Activated CD8-positive, alpha-beta memory T cell treated with anti-CD3 and anti-CD28 coated beads for 1 hour (primary cell): ENCODE measurements at places on chromosomes 16 and 17.

GRCh38 chr16:66519482-66520373, 30.2 kb downstream of the TK2 start:
- DNase-seq, result no peak

- no peak for DNase-seq
Observed at GRCh38 chr16:9122342-9122741, 30.9 kb downstream of the HAPSTR1 start.

DNA sequence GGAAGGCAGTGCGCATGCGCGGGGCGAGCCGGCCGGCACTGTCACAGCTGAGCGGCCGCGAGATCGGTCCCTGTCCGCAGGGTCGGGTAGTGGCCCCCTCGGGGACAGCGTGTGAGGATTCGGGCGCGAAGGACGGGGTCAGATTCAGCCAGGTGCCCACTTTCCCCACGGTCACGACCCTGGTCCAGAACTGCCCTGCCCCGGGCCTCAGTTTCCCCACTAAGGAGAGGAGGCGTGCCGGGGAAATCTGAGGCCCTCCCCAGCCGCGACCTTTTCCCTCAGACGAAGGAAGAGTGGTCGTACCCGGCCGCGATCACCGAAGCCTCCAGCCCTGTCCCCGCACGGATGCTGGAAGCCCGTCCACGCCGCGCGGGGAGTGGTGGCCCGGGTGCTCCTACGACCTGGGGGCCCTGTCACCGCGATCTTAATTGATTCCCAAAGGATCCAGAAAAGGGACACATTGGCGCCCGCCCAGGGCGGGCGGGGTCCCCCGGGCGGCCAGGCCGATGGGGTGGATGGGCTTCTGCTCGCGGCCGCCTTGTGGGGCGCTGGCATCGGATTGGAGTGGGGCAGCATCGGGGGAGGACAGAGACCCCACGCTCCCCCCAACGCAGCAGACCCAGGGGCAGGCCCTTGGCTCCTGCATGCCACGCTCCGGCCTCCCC, 57.7 kb downstream of the SRL start:
- DNase-seq, result no peak

DNA sequence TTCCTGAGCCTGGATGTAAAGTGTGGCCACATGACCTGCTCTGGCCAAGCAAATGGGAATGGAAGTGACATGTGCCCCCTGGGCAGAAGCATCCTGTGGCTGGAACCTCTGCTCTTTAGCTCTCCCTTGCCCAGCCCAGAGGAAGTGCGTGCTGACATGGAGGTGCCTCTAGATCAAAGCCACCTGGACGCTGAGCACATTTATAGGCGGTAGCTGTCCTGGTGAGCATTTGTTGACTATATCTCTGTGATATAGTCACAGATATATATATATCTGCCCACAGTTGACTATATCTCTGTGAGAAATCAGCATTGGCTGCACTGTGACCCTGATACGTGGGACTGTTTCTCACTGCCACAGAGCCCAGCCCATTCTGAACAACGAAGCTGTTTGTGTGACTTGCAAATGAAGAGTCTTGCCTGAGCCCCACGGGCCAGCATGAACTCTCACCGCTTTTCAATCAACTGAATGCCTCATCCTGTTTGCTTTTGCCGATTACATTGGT, 118.8 kb downstream of the C16orf95 start:
- no peak for DNase-seq

DNA sequence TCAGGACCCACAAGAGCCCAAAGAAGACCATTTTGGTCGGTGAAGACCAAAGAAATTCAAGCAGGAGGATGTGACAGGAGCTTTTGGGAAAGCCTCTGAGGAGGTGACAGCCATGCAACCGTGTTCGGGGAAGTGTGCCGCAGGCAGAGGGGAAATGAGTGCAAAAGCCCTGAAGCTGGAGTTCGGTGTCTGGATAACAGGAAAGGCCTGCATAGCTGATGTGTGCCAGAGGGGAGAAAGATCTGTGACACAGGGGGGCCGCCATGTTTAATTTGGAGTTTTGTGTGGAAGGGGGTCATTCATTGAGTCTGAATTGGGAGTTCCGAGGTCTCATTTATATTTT, 870 bp upstream of the ZC3H7A start:
- no peak for DNase-seq

GRCh38 chr17:57574040-57574513, 171.0 kb downstream of the CCDC182 start:
- DNase-seq, result no peak

- DNase-seq, result no peak
Observed at GRCh38 chr16:64857411-64857810, 264.5 kb downstream of the CDH11 start.

GRCh38 chr17:63557416-63557815, 7.1 kb downstream of the DCAF7 start:
- DNase-seq, result no peak

GRCh38 chr16:54142787-54143186, 143.8 kb downstream of the IRX3 start:
- DNase-seq, result no peak

DNA sequence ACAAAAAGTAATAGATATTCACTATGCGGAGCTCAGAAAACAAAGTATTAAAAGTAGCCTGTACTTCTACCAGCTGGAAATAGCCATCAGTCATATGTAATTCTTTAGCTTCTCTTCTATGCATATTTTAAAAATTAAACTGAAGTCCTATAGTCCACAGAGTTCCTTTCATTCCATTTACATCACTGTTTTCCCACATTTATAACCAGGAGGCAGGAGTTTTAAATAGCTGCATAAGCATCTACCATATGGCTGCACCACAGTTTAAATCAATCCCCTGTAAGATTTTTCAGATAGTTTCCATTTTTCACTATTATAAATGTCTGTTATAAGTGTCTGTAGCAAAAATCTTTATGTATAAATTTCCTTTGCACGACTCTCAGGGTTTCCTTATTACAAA, 45.1 kb downstream of the ZFHX3 start:
- DNase-seq, result no peak

DNA sequence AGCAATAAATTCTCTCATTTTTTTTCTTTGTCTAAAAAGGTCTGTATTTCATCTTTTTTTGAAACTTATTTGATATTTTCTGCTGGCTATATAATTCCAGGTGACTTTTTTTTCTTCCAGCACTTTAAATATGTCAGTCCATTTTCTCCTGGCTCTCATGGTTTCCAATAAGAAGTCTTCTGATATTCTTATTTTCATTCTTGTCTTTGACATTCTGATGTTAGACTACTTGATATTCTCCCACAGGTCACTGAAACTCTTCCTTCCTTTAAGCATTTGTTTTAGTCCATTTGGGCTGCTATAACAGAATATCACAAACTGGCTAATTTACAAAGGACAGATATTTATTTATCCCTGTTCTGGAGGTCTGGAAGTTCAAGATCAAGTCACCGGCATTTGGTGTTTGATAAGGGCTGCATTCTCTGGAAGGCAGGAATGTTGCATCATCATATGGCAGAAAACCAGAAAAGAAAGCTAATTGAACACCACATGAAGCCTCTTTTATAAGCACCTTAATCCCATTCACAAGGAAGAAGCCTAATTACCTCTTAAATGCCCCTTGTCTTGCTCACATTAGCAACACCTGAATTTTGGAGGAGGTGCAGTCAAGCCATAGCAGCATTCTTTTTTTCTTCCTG, 242.1 kb upstream of the TNRC6C start:
- no peak for DNase-seq

- peak; percentile 26 for DNase-seq
Observed at GRCh38 chr17:46818316-46818928, at the start of gene WNT3. TSS of gene WNT3 (minus strand) at chr17:46818692. CDS start at chr17:46818597, 95 bp downstream.

- no peak for DNase-seq
Observed at GRCh38 chr17:58641887-58642311, 49.9 kb downstream of the TEX14 start.

DNA sequence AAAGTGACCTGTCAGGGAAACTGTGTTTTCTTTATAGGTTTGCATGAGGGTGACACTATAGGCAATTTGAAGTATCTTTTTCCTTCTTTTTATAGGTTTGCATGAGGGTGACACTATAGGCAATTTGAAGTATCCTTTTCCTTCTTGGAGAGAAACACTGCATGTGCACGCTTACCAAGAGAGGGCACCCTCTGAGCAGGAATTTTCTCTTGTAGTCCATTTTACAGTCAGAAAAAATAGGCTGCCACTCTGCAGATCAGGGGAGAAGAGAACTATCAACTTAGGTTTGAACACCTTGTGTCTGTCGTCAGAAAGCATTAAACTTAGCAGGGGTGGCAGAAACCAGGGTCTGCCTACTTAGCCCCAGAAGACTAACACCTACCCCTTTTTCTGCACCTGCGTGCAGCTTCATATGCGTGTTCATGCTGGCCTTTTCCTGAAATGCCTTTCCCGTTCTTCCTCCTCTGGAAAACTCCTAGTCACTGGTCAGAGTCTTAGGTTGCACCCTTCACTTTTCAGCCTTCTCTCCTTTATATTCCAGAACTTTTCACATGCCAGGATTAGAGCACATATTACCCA, 16.4 kb upstream of the SMIM36 start:
- DNase-seq, result no peak

- DNase-seq, result no peak
Observed at GRCh38 chr17:8599351-8600011, 31.0 kb downstream of the MYH10 start.

DNA sequence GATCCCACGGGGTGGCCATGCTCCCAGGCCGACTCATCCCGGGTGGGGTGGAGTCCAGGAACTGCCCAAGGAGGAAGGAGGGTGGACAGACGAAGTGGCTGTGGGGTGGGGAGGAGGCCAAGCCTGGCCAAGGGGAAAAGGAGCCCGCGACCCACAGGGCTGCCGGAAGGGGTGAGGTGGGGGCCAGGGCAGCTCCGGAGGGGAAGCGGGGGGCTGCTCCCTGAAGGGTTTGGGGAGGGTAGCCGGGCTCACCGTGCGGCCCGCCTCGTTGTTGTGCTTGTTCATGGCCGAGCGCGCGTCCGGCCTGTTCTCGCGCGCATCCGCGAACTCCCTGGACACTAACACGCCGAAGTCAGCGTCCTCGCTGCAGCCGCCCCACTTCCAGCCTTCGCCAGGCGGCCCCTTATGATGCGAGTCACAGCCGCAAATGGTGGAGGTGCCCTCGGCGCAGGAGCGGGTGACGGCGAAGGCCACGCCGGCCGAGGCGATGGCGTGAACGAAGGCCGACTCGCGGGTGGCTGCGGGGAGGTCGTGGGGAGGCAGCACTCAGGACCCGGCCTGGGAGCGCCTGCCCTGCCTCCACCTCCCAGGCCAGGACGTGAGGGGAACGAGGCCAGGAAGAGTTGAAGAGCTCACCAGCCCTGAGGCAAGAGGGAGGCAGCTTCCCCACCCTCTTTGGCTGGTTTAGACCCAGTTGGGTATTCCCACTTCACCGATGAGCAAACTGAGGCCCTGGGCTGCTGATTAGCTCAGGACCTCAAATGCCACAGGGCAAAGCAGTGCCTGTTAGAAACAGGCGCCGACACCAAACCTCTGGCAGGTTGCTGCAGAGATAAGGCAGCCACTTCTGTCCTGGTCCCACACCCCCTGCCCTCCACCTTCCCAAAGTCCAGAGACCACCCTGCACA, 48.7 kb downstream of the WNT3 start:
- no peak for DNase-seq

DNA sequence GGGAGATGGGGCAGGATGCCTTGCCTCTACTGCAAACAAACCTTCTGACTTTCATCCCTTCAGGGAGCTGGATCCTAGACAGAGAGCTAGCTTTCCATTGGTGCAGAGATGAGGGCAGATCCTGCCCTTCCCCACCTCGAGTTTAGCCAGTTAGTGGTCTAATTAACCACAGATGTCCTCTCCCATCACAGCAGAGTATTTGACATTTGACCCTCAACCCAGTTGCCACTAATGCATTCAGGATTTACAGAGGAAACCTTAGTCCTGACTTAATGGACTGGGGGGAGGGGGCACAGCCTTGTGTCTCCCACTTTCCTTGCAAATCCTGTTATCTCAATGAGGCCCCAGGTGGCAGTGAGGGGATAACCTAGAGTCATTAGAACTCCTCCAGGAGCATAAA, 10.2 kb downstream of the PIP4K2B start:
- no peak for DNase-seq

GRCh38 chr16:21650521-21650920, 1.9 kb downstream of the IGSF6 start:
- no peak for DNase-seq

GRCh38 chr16:30395155-30395991, at the start of gene ZNF48:
TSS of gene ZNF48 (plus strand) at chr16:30395420. CDS start at chr16:30395795, 375 bp downstream.
- peak; percentile 32 for DNase-seq

DNA sequence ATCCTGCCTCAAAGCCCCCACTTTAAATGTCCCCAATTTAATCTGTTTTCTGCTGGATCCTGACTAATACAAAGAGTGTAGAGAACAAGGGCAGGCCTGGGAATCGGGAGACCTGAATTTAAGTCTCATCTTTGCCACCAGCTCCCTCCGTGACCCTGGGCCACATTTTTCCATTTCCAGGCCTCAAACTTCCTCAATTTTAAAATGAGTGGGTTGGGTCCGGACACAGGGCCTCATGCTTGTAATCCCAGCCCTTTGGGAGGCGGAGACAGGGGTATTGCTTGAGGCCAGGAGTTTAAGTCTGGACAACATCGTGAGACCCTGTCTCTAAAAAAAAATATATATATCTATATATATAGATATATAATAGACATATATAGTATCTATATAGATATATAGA, 61.4 kb downstream of the SRL start:
- no peak for DNase-seq

- DNase-seq, result peak; percentile 96
Observed at GRCh38 chr17:5191541-5192417, at the start of gene ZNF594. TSS of gene ZNF594 (minus strand) at chr17:5191868. CDS start at chr17:5184256, 7,612 bp downstream.

DNA sequence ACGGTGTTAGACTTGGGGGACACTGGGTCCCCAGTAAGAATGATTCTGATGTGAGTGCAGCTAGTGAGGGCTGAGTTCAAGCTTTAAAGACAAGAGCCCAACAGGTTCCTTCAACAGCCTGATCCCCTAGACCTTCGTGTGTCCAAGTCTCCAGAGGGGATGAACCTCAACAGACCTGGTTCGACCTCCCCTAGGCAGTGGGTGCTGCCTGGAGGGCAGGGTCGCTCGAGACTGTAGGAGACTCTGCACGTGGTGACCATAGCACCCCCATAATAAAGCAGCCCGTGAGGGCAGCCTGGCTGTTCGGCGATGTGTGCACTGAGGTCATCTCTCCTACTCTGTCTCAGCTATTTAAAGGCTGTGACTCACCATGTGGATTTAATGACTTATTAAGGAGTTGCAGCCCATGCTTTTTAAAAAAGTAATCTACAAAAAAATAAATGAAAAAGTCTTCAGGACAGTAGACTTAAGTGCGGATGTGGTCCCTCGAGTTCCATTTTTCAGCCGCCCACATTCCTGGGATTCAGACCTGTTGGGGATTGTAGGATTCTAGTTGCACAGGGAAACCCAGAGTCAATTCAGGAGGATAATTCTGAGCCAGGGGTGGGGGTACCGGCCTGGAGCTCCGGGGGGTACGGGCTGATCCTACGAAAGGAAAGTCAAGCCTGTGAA, 23.4 kb upstream of the METRNL start:
- DNase-seq, result no peak

- DNase-seq, result no peak
Observed at GRCh38 chr16:88369447-88370008, 13.2 kb upstream of the ZNF469 start.
